Right ventricle myocardium superior (tissue), 1 donor: ENCODE measurements at places on chromosomes 12 and 14. TPM values are rescaled to one million over a fixed set of nuclear protein-coding genes. Genes with fewer than 3 reads are reported as not detected.

Gene CARMIL3
- 0.08 TPM for total RNA-seq

Gene SUDS3
- total RNA-seq: 17.0 TPM

Gene METTL25
- 18.1 TPM for total RNA-seq

Gene ACVRL1
- total RNA-seq: 35.1 TPM

DNA sequence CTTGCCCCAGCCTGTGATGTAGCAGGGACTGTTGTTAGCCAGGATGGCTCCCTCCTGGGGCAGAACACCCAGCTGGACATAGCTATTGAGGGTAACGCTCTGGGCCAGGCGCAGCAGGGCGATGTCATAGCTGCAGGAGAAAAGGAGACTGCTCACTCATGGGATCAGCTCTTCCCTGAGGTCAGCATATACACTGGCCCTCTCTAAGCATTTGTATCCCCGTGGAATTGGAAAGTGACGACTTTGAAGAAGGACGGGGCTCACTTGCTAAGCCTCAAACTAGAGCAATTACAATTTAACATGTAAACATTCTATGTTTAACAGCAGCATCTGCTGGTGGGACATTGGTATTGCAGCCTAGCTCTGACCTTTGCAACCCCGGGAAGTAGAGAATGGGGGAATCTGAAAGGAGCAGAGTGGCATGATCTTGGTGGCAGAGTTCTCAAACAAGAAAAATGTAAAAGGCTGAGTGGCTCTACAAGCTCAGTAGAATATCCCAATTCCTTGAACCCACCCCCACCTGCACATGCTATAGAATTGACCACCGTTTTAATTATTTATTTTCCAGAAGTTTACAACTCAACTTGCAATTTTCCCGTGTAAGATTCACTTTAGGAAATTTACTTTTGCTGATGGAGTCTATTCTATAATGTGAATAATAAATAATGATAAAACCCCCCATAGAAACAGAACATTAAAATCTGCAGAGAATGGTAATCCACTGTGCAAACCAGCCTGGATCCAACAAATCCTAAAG lies 5.0 kb downstream of the CELA1 start:
- DNase-seq: peak; percentile 56

GRCh38 chr12:104959335-104959841 lies 1.3 kb upstream of the SLC41A2 start:
- DNase-seq: no peak

GRCh38 chr14:80584744-80585505 lies 356.6 kb downstream of the CEP128 start:
- DNase-seq: no peak

- DNase-seq: no peak
These were observed 28.2 kb downstream of the TTC8 start for GRCh38 chr14:88852632-88853031.

DNA sequence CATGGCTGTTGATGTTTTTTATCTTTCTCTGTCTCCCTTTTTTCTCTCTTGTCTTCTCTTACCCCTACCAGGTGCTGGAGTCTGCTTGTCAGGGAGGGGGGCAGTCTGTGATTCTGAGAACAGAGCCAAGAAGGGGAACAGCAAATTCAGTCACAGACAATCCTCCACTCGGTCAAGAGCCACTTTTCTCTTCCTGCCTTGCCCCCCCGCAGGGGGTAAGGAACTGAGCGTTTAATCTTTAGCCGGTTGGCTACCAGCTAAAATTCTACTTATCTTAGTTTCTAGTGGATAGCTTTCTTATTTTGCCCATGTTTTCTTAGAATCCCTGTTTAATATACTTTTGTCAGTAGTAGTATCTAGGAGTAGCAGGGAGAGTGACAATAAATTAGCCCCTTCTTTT lies 1.9 kb downstream of the RIMKLB start:
- no peak for DNase-seq

GRCh38 chr14:72519543-72519942 lies 374.4 kb downstream of the DPF3 start:
- DNase-seq: no peak

GRCh38 chr12:53991077-53991460 lies 6.1 kb downstream of the HOXC10 start:
- no peak for DNase-seq

DNA sequence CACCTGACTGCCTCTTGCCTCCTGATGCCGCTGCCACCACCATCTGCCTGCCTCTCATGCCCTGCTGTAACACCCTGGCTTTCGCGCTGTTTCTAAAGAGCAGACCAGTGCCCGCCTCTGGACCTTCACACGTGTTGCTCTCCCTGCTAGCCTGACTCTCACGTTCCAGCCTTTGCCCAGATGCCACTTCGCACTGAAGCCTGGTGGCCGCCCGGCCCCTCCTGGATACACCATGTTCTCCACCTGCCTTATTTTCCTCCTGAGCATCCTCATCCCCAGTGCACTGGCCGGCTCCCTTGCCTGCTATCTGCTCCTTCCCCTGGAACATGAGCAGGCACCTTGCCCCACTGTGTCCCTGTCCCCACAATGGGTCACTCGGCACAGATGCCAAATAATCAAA lies 146.5 kb downstream of the PIWIL1 start:
- no peak for DNase-seq
